Thoracic aorta (tissue), 2 donors: ENCODE measurements at places on chromosomes 6 and 20.

DNA sequence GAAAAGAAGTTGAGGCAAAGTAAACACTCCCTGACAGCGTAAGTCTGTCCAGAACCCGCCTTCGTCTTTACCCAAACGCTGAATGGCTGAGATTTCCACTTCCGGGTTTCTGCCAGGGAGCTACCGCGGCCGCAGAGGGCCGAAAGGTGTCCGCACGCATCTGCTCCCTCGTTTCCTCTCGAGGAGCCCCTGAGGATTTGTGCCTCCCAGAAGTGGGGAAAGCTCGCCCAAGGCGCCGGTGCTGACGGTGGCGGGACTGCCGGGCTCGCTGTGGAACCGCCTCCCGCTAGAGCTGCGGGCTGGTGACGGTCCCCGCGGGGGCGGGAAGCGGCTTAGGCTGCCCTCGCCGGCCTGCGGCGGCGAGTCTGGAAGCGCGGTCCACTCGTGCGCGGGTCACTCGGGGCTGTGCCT lies 1760.2 kb upstream of the DEFB115 start:
- no peak overlapping the region for H3K27ac ChIP-seq
- H3K36me3 ChIP-seq: no peaks in the 10 kb centered on the region
- peak; percentile 9 for DNase-seq
- H3K27me3 ChIP-seq: no peaks in the 10 kb centered on the region

- H3K4me1 ChIP-seq: no peaks in the 10 kb centered on the region
- no peaks in the 10 kb centered on the region for H3K27me3 ChIP-seq
- no peak overlapping the region for H3K4me3 ChIP-seq
- H3K36me3 ChIP-seq: peaks cover 18% of the 10 kb centered on the region
- no peak for DNase-seq
Observed at GRCh38 chr6:107045826-107046675, 18.1 kb downstream of the MTRES1 start.

DNA sequence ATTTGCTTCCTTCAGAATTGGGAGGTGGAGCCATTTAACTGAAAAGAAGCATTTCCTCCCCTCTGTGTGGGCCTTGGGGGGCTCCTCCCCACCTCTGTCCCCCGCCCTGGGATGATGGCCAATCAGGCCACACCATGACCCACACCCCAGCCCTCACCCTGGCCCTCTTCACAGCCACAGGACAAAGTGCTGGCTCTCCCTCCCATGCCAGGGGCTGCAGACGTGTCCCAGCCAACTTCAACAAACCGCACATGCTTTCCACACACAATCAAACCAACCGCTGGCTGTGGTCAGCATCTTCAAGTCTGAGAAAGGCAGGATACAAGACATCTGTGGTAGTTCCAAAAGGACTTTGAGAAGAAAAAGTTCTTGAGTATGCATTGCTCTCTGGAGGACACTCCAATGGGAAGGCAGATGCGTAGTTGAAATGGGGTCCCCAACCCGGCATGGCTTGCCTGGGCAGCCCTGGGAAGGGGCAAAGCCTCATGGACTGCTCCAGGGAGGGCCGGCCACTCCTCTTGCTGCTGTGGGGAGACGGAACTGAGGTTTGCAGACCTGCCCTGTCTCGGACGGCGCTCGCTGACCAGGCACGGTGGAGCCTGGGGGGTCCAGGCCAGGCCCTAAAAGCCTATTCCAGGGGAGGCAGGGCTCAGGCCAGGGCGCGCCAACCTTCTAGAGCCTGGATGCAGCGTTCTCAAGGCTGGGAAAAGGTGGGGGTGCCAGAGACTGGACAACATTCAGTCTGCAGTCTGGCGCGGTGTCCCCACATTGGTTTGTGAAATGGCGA lies 12.2 kb downstream of the TTLL2 start:
- no peaks in the 10 kb centered on the region for H3K36me3 ChIP-seq
- H3K27ac ChIP-seq: no peak overlapping the region
- H3K4me1 ChIP-seq: no peaks in the 10 kb centered on the region
- no peak overlapping the region for H3K4me3 ChIP-seq
- no peaks in the 10 kb centered on the region for H3K27me3 ChIP-seq
- no peak for DNase-seq

- H3K36me3 ChIP-seq: peaks cover 72% of the 10 kb centered on the region
- no peak for DNase-seq
- H3K4me1 ChIP-seq: peaks cover 4% of the 10 kb centered on the region
- no peak overlapping the region for H3K27ac ChIP-seq
Observed at GRCh38 chr20:25288291-25289181, 40.7 kb downstream of the PYGB start.

DNA sequence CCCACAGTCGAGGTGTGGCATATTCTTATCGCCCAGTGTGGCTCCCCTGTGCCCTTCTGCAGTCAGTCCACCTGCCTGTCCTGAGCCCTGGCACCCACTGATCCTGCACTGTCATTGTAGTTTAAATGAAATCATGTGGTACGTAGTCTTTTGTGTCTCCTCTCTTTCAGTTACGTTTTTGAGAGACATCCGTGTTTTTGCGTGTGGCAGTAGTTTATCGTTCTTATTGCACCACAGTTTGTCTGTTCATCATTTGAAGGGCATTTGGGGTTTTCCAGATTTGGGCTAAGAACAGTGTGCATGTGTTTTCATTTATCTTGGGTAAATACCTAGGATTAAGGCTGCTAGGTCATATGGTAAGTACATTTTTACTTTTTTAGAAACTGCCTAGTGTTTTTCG lies 49.3 kb downstream of the SPATA2 start:
- H3K36me3 ChIP-seq: no peaks in the 10 kb centered on the region
- DNase-seq: no peak
- peaks cover 28% of the 10 kb centered on the region for H3K4me1 ChIP-seq
- peak overlapping the region; percentile 53 for H3K27ac ChIP-seq

GRCh38 chr6:211871-212497 lies 80.3 kb upstream of the DUSP22 start:
- H3K4me1 ChIP-seq: no peaks in the 10 kb centered on the region
- H3K27me3 ChIP-seq: no peaks in the 10 kb centered on the region
- H3K36me3 ChIP-seq: no peaks in the 10 kb centered on the region
- no peak for DNase-seq
- H3K4me3 ChIP-seq: no peak overlapping the region

DNA sequence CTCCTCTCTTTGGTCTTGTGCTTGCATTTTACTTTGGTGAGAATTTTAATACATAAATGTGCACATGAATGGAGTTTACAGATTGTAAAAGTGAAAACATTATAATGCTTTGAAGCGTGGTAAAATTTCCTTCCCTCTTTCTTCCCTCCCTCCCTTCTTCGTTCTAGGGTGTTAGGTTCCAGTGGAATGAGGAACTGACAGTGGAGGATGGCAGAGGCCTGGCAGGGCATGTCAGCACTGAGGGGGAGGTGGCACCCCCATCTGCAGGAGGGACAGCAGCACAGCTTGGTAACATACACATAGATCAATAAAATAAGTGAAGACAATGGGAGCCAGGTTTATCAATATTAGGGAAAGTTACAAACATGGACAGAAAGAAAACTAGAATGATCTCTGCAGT lies 47.5 kb downstream of the RNASET2 start:
- H3K4me1 ChIP-seq: no peaks in the 10 kb centered on the region
- no peaks in the 10 kb centered on the region for H3K27me3 ChIP-seq
- no peaks in the 10 kb centered on the region for H3K36me3 ChIP-seq
- H3K4me3 ChIP-seq: no peak overlapping the region

- DNase-seq: no peak
- no peaks in the 10 kb centered on the region for H3K36me3 ChIP-seq
- peak overlapping the region; percentile 91 for H3K4me3 ChIP-seq
Observed at GRCh38 chr20:44183282-44183681, 3.7 kb downstream of the JPH2 start.

GRCh38 chr6:36826520-36827227 lies 12.6 kb downstream of the CPNE5 start:
- H3K27me3 ChIP-seq: no peaks in the 10 kb centered on the region
- H3K27ac ChIP-seq: no peak overlapping the region
- peaks cover 24% of the 10 kb centered on the region for H3K4me1 ChIP-seq
- no peak for DNase-seq
- H3K36me3 ChIP-seq: no peaks in the 10 kb centered on the region

- H3K27me3 ChIP-seq: no peaks in the 10 kb centered on the region
- DNase-seq: no peak
- H3K4me1 ChIP-seq: peaks cover 30% of the 10 kb centered on the region
- H3K36me3 ChIP-seq: no peaks in the 10 kb centered on the region
- peak overlapping the region; percentile 90 for H3K27ac ChIP-seq
Observed at GRCh38 chr20:33444797-33445560, 1.4 kb upstream of the SNTA1 start.

DNA sequence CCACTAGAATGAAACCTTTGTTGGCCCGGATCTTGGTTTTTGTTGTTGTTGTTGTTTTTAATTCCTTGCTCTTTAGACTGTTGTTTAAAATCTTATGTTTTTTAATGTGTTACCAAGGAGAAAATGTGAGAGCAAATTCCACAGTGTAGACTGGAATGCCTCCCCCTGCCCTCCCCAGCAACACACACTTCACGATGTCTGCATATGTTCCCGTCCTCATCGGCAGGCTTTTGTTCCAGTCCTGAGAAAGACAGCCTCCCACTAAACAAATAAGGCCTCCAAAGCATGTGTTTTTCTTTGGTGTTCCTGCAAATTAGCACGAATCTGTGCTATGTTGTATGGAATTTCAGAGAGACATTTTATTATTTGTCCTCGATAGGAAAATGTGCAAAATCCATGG lies 263.3 kb upstream of the QKI start:
- no peak overlapping the region for H3K27ac ChIP-seq
- no peak overlapping the region for H3K4me3 ChIP-seq
- H3K4me1 ChIP-seq: no peaks in the 10 kb centered on the region

- H3K27ac ChIP-seq: peak within 1 kb of the TSS; percentile 83
- no peaks in the 10 kb centered on the region for H3K27me3 ChIP-seq
- peak within 1 kb of the TSS; percentile 95 for H3K4me3 ChIP-seq
- peaks cover 21% of the 10 kb centered on the region for H3K4me1 ChIP-seq
- H3K36me3 ChIP-seq: no peaks in the 10 kb centered on the region
Observed at GRCh38 chr6:98947411-98948292, at the start of gene FBXL4. FBXL4 (minus strand) TSS chr6:98947946; CDS start chr6:98926988, 20,958 bp downstream.

- H3K4me3 ChIP-seq: no peak overlapping the region
- DNase-seq: no peak
- H3K27me3 ChIP-seq: no peaks in the 10 kb centered on the region
Observed at GRCh38 chr20:57469418-57470211, 55.3 kb downstream of the CTCFL start.

- peak overlapping the region; percentile 87 for H3K27ac ChIP-seq
- no peaks in the 10 kb centered on the region for H3K36me3 ChIP-seq
- H3K4me3 ChIP-seq: peak overlapping the region; percentile 78
- peaks cover 61% of the 10 kb centered on the region for H3K4me1 ChIP-seq
- peak; percentile 45 for DNase-seq
Observed at GRCh38 chr6:35017411-35018181, 123.5 kb downstream of the TCP11 start.

GRCh38 chr6:121319112-121319553 lies 15.1 kb downstream of the TBC1D32 start:
- peaks cover 2% of the 10 kb centered on the region for H3K36me3 ChIP-seq
- peak overlapping the region; percentile 59 for H3K4me3 ChIP-seq
- no peaks in the 10 kb centered on the region for H3K4me1 ChIP-seq
- H3K27me3 ChIP-seq: no peaks in the 10 kb centered on the region
- no peak overlapping the region for H3K27ac ChIP-seq

DNA sequence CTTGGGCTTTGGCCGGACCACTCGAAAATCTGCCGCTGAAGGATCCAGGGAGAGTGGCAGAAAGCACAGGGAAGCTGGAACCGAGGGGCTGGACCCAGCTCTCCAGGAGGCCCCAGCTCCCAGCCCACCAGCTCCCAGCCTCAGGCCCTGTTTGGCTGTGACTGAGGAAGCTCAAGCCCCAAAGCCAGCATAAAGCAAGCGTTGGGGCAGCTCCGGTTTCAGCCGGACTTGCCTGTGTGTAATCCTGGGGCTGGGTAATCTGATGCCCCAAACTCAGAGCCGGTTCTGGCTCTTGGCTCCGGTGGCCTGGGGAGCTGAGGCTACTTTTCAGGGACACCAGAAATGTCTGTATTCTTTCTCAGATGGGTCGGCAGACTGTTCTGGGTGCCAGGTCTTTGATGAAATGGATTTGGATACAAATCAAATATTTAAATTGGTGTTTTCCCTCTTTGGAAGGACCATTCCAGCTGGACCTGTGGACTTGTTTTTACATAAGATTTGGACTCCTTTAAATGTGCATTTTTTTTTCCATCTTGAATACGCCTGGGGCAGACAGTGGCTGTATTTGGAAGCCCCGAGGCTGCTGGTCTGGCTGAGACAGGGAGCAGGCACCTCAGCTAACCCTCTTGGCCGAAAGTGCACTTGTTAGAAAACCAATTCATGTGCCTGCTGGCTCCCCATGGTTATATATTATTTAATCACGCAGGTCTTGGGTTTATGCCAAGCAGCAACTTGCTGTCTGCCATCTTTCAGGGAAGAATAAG lies 29.7 kb downstream of the RPP40 start:
- H3K4me1 ChIP-seq: peaks cover 11% of the 10 kb centered on the region
- DNase-seq: no peak
- peak overlapping the region; percentile 63 for H3K27ac ChIP-seq
- H3K36me3 ChIP-seq: no peaks in the 10 kb centered on the region
- H3K4me3 ChIP-seq: peak overlapping the region; percentile 31

DNA sequence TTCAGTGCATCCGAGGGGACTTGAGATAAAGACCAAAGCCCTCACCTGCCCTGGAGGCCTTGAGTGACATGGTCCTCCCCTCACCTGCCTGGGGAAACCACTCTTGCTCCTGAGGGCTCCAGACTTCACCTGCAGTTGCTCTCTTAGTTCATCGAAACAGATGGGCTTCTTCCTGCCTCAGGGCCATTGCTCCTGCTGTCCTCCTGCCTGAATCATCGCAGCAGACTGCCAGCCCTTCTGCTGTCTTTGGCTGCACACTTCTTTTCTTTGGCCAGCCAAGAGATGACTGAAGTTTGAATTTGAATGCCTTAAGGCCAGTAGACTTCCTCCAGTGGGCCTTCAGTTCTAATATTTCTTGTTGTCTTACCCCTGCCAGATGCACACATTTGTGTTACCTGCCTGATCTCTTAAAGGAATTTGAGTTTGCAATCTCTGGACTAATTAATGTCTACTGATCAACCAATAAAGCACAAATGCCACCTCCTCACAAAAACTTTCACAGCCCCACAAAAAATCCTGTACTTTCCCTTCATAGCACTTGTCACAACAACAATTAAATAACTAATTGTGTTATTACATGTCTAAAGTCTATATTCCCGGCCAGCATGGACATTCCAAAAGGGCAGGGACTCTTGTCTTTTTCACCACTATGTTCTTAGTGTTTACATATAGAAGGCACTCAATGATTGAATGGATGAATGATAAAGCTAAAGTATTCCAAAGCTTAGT lies 56.7 kb upstream of the SGK1 start:
- H3K27me3 ChIP-seq: no peaks in the 10 kb centered on the region
- peak; percentile 3 for DNase-seq
- H3K4me1 ChIP-seq: peaks cover 20% of the 10 kb centered on the region
- H3K36me3 ChIP-seq: no peaks in the 10 kb centered on the region
- H3K27ac ChIP-seq: peak overlapping the region; percentile 25

DNA sequence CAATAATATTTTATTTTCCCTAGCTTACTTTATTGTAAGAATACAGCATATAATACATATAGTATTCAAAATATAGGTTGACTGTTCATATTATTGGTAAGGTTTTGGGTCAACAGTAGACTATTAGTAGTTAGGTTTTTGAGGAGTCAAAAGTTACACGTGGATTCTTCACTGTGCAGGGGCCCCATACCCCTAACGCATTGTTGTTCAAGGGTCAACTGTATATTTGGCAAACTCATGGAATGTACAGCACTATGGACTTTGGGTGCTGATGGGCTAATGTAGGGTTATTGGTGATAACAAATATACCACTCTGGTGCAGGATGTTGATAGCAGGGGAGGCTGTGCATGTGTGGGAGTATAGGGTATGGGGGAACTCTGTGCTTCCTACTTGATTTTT lies 397.2 kb downstream of the BCKDHB start:
- no peaks in the 10 kb centered on the region for H3K27me3 ChIP-seq
- no peak overlapping the region for H3K27ac ChIP-seq
- no peak overlapping the region for H3K4me3 ChIP-seq
- H3K4me1 ChIP-seq: no peaks in the 10 kb centered on the region
- no peaks in the 10 kb centered on the region for H3K36me3 ChIP-seq
- DNase-seq: no peak
